ENCODE measurements at places on chromosomes 1 and 21.

DNA sequence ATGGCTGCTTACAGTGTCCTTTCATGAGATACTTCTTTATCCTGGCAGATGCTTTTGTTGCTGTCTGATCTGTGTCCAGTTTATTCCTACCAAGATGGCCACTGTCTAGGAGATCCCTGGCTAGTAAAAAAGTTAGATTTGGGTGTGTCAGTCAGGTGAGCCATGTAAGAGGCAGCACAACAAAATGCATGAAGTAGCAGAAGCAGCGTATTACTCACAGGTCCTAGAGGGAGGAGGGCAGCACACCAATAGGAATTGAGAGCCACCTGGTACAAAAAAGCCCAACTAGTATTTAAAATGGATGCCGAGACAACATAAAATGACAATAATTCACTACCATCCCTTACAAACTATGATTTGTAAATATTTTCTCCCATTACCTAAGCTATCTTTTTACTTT, 22.8 kb upstream of the ZNF697 start:
- DNase-seq, result no peak

GRCh38 chr21:35048706-35049617, at the start of gene RUNX1:
Gene RUNX1 (minus strand): TSS chr21:35049302.
- DNase-seq, result no peak

DNA sequence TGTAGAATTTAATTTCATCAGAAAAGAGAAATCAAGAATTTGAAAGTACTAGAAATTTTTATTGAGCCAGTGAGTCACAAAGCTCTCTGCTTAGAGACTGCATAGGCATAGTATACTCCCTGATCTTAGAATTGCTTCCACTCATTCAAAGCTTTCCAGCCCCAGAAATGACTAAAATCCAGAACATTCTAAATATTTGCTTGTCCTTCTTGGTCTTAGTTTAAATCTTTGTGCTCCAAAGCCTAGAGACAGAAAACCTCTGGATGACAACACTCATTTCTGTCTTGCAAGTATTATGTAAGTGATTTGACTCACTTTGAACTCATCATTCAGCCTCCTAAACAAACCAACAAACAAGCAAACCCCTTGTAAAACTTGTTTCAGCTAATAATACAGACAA, 74.2 kb downstream of the PTPRC start:
- DNase-seq, result no peak

- no peak for DNase-seq
Measured at GRCh38 chr21:36909423-36909822, 57.0 kb downstream of the HLCS start.

DNA sequence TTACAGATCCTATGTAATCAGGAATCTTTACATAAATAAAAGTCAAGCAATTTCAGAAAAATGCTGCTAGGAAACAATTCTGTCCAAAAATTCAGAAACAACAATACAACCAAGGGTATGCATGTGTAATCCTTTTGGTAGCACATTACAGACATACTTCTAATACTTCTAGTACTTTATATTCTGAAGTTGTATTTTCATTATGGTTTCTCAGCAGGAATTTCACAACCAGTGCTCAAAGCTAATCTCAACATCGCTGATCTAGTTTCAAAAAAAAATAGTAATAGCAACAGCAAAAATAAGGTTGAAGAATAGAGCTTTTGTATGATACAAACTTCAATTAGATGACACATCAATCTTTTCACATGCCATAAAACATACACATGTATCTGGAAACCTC, 545.2 kb downstream of the LTN1 start:
- no peak for DNase-seq

DNA sequence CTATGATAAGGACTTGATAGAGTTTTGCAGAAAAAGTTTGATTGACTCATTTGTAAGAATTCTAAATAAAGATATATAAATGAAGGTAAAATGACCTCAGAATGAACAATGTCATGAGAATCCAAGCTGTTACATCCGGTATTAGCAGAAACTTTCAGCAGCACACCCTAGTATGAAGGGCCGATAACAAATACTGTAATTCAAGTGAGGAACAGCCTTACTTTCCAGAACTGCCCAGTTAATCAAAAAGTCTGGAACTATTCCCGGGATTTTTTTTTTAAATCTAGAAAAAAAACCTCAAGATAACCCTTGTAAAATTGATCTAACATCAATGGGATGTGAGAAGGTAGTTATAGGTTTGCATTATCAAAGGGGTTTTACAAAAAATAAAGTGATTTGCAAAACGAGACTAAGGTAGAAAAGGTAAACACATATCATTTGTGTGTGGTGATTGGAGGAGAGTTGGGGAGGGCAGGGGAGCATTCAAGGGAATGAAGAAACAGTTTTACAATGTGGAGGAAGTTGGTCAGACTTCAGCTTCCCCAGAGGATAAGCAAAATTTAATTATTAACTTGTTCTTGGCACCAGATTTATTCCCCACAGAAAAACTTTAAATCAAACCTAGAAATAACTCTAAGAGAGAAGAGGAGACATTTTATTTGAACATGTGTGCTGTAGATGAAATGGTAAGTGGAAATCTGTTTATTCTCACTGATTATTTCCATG, 75.9 kb upstream of the VCAM1 start:
- DNase-seq, result no peak

- DNase-seq, result peak; percentile 1
Measured at GRCh38 chr1:37157634-37158033, 123.3 kb upstream of the GRIK3 start.

DNA sequence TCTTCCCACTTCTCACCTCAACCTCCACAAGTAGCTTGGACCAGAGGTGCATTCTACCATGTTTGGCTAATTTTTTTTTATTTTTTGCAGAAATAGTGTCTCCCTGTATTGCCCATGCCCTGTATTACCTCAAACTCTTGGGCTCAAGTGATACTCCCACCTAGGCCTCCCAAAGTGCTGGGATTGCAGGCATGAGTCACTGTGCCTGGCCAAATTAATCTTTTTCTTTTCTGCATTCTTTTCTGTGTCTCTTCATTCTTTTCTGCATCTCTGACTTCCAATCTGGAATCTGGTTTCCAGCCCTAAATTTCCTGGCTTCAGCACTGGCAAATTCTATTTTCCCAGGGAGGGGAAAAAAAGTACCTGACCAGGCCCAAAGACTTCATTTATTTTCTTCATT, 31.2 kb upstream of the TACSTD2 start:
- no peak for DNase-seq

GRCh38 chr1:86335916-86336315, 60.2 kb downstream of the ODF2L start:
- DNase-seq, result no peak

- no peak for DNase-seq
Measured at GRCh38 chr1:176656257-176656995, 193.5 kb downstream of the PAPPA2 start.

DNA sequence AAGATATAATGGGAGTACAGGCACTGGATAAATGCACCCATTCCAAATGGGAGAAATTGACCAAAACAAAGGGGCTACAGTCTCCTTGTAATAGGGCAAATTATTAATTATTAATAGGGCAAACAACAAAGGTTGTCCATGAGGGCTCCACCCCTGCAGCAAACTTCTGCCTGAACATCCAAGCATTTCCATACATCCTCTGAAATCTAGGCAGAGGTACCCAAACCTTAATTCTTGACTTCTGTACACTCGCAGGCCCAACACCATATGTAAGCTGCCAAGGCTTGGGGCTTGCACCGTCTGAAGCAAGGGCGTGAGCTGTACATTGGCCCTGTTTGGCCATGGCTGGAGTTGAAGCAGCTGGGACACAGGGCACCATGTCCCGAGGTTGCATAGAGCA, 33.7 kb downstream of the TNFSF4 start:
- DNase-seq, result no peak

GRCh38 chr1:53362270-53362669, 34.4 kb upstream of the LRP8 start:
- peak; percentile 21 for DNase-seq

GRCh38 chr1:15406614-15407559, 2.8 kb upstream of the EFHD2 start:
- no peak for DNase-seq

DNA sequence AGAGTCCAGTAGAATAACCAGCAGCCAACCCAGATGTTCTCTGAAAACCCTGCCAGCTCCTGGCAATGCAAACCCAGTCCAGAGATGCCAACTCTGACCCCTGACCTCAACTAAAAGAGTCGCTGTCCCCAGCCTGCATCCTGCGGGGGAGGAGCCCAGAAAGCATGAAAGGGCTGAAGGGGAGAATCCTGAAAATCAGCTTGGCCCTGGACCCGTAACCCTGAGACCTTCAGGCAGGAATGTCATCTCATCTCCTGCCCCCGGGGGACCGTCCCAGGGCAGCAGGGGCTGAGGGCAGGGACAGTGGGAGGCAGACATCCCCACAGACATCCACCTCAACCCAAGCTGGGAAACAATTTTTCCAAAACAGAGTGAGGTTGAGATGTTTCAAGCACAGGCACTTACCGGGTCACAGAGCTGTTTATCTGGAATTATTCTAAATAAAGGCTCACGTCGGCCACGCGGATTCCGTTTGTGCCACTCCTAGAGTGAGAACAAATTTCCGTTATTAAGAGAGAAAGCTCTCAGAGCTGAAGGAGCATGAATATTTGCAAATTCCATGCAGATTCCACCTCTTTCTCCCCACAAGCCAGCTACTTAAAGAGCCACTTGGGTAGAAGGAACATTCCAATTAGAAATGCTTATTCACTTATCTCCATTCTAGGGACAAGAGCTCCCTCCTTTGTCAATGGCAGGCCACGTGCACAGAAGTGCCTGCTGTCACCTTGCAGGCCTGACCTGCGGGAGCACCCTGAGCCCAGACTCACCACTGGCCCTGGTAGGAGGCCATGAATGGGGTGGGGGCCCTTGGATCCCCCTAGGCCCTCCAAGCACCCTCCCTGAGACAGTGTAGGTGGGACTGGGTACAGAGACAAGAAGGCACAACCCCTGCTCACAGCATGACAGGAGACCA, 240.1 kb downstream of the NPHP4 start:
- DNase-seq, result no peak

DNA sequence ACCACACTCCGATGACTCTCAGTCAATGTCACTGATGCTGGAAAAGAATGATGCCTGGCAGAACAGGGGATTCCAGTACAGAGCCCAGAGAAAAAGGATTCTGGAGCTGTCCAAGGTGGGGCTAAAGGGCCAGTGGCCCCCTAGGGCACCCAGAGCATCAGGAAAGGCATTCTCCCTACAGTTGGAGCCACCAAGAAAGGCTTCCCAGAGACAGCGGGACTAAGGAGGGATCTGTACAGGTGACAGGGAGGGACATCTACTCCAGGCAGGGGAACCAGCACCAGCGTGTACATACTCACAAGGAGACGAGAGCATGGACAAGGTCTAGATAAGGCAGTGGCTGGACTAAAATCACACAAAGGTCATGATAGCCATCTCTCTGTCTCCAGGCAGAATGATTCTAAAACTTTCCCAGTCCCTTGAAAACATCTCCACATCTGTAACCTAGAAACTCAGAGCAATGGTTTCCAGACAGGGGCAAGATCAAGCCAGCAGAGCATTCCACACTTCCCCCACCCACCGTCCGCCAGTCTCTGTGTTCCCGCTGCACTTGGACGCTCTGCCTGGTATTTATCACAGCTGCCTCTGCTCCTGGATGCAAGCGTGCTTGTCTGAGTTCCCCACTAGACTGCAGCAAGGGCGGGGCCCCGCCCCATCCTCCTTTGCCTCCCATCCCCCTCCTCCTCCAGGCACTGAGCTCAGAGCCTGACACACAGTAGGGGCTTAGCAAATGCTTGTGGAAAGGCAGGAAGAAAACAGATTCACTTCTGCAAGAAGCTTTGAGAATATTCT, 111.6 kb upstream of the ZC3H12A start:
- no peak for DNase-seq

- DNase-seq, result no peak
Measured at GRCh38 chr1:24021403-24022266, 41.5 kb upstream of the SRSF10 start.

DNA sequence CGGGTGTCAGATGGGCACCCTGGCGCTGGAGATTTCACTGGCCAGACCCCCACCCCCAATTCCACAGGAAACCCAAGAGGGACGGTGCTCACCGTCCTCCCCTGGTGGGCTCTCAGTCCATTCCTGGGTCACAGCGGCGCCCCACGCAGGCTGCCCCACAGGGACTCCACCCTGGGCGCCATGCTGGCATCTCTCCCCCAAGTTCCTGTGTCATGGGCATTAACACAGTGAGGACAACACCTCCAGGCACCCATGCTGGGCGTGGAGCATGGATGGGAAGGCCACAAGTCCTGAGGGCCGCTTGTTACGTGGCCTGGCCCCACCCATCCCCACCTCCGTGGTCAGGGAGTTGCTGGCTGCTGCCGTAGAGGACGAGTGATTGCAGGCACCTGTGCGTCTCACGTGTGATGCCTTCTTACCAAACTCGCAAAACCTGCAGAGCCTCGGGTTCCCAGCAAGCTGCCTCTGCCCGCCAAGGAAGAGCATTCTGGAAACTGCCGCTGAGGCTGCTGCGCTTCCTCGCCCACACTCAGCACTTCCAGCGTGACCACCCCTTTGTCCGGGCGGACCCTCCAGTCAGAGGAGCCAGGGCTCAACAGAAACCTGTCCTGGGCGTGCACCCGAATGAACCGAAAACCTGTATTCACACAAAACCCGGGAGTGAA, 60.3 kb downstream of the SLX9 start:
- no peak for DNase-seq

DNA sequence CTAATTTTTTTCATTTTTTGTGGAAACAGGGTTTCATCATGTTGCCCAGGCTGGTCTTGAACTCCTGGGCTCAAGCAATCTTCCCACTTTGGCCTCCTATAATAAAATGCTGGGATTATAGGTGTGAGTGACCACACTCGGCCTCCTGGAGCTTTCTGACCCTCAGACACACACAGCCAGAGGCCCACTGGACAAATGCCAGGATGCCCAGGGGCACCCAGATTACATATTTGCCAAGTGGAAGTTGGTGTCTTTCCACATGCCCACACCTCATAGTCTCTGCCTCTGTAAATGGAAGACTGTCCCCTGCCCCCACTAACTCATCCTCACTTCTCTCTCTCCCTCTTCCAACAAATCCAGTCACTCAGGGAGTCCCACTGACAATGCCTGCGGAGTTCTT, 63.4 kb upstream of the LRP8 start:
- DNase-seq, result no peak

DNA sequence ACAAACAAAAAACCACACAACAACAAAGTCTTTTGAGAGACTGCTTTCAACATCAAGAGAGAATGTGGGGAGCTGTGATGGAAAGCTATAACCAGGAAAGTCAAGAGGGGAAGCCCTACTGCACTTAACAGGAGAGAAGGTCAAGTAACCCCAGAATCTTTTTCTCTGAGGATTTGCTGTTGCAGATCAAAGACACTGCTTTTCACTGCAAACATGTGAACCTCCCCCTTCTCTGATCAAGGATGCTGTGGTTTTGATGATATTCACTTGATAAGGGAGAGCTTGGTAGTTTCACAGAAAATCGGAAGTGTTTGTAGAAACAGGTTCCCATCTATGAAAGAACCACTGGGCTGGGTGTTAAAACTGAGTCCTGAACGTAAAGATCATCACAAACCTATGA, 4.8 kb downstream of the ETV3 start:
- no peak for DNase-seq

- DNase-seq, result no peak
Measured at GRCh38 chr1:6275826-6276782, 15.2 kb upstream of the GPR153 start.
